ELR (cell line): ENCODE measurements at places on chromosomes 16 and 17.

- no peak for DNase-seq
Observed at GRCh38 chr17:29640981-29641642, 18.4 kb upstream of the CORO6 start.

DNA sequence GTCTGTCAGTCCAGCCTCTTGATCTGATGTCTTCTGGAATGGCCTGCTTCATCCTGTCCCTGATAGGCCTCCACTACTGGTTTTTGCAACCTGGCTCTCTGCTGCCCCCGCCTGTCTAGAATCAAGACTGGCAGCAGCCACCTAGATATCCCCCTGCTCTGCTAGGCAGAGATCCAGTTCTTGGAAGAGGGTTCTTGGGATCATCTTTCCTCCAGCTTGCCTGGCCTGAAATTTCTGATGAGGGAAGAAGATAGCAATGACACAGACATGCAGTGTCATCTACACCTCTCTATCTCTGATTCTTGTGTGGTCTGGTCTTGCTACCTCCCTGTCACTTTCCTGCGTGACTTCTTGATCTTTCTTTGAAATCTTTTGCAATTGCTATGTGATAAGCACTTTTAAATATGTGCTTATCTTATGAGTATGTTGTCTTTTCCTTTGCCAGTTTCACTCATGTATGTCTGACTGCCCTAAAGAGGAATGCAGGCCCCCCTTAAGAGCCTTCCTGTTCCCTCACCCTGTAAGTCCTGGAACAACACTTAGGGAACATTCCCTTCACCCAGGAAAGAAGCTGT is 20.3 kb upstream of the NFATC3 start:
- DNase-seq, result peak; percentile 74

GRCh38 chr16:74053826-74054225 is 242.8 kb upstream of the PSMD7 start:
- DNase-seq, result no peak

- DNase-seq, result no peak
Observed at GRCh38 chr16:10926094-10926493, 16.2 kb downstream of the DEXI start.

- DNase-seq, result no peak
Observed at GRCh38 chr16:80347002-80347401, 193.8 kb upstream of the DYNLRB2 start.

- no peak for DNase-seq
Observed at GRCh38 chr17:76593959-76594358, 8.3 kb upstream of the ST6GALNAC2 start.

GRCh38 chr17:14311981-14312380 is 11.1 kb downstream of the HS3ST3B1 start:
- no peak for DNase-seq

GRCh38 chr16:68246666-68247065 is 1.5 kb downstream of the PLA2G15 start:
- no peak for DNase-seq

DNA sequence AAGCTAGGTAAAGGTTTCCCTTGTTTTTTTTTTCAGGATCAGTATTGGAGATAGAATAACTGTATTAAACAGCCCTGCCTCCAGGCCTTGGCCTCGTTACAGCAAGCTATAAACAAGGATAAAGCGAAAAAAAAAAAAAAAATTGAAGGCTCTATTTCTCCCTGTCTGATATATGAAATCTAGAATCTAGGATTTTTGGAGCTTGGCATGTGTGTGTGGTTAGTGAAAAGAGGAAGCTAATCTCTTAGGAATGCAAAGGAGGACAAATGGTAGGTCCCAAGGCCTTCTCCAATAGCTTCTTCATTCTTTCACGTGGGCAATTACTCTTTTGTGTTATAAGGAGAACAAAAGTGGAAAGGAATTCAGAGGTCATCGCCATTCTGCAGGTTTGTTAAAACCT is 470.3 kb downstream of the TMEM114 start:
- no peak for DNase-seq

GRCh38 chr16:78535098-78535497 is 435.6 kb downstream of the WWOX start:
- DNase-seq, result no peak

DNA sequence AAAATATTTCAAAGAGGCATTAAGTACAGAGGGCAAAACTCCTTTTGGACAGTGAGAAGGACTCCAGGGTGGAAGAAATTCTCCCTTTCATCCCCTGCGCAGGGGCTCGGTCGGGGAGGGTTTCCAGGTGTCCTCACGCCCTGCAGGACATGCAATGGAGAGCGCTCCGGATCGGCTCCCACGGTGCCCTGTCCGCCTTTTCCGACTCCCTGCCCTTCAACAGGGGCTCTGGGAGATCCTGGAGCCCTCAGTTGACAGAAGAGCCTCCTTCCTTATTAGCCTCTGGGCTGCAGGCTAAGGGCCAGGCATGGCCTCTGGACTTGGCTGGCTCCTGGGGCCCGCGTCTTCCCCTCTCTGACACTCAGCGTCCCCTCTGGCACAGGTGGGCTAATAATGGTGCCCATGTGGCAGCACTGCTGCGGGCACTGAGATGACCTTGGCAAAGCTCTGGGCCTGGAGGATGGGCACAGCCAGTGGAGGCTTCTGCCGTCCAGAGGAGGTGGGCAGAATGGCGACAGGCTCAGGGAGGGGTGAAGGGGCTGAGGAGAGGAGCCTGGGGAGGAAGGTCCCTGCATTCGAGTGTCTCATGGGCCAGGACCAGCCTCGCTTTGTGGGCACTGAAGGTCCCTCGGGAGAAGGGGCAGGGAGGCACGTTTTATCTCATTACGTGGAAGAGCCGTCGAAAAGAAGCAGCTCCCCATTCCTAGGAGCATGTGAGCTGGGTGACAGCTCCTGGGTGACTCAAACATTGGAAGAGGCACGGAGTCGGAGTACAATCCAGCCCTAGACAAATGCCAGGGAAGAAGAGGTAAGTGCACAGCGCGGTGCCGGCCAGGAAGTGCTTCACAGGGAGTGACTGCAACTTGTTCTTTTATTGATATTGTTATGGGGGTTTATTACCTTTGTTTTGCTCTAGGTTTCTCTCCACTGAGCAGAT is 161.7 kb downstream of the IRF8 start:
- DNase-seq, result no peak

GRCh38 chr16:73086108-73086507 is 38.2 kb upstream of the ZFHX3 start:
- DNase-seq, result no peak

GRCh38 chr17:72476575-72476986 is 355.8 kb downstream of the SOX9 start:
- DNase-seq, result no peak

DNA sequence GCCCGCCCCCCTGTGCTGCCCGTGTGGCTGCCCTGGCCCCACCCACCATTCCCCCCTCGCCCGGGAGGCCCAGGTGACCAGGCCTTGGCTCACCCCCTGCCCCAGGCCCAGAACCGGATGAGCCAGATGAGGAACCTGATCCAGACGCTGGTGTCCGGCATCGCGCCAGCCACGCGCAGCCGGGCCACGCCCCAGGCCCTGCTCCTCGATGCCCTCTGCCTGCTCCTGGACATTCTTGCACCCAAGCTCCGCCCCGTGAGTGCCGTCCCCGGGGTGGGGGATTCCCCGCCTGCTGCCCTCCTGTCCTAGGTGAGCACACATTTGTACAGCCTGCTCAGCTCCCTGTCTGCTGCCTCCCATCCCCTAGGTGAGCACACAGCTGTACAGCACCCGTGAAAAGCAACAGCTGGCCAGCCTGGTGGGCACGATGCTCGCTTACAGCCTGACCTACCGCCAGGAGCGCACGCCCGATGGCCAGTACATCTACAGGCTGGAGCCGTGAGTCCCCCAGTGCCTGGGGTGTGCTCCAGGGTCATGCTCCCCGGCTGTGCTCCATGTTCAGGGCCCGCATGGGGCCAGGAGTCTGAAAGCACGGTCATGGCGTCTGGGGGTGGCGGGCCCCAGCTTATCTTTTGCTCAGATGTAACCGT is 4.8 kb downstream of the GNG13 start:
- no peak for DNase-seq

GRCh38 chr17:2947588-2947950 is 115.8 kb downstream of the OR1D5 start:
- no peak for DNase-seq

GRCh38 chr17:8420041-8420934 is 15.4 kb upstream of the NDEL1 start:
- peak; percentile 25 for DNase-seq

DNA sequence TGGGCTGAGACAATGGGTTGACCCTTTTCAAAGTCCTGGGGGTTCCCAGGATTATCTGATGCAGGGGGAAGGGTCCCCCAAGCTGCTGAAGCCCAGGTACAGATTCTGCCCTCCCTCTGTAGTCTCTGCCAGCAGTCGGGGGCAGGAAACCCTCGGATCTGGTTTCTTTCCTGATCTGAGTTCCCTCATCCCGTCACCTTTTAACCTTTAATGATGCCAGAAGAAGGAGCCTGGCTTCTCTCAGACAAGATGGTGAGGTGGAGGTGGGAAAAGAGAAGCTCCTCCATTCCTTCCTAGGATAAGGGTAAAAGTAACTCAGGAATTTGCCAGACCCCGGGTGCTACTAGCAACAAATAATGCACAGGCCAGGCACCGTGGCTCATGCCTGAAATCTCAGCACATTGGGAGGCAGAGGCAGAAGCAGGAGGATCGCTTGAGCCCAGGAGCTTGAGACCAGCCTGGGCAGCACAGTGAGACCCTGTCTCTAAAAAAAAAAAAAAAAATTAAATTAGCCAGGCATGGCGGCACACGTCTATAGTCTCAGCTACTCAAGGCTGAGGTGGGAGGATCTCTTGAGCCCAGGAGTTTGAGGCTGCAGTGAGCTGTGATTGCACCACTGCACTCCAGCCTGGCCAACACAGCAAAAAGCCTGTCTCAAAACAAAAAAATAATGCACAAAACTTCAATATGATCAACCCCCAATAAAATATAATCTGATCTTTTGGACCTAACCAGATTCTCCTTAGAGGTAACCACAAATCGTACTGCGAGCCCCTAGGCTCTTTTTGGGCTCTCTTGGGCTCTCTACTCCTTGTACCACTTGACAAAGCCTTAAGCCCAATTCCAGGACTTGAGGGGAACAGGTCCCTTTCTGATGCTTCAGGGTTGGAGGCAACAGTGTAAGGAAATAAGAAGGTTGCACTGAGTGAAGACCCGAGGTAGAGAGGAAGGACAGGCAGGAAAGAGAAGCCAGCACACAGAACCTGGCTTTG is 5.7 kb downstream of the CDC42EP4 start:
- DNase-seq, result peak; percentile 29

- DNase-seq, result no peak
Observed at GRCh38 chr16:72480911-72481310, 309.0 kb upstream of the PMFBP1 start.

DNA sequence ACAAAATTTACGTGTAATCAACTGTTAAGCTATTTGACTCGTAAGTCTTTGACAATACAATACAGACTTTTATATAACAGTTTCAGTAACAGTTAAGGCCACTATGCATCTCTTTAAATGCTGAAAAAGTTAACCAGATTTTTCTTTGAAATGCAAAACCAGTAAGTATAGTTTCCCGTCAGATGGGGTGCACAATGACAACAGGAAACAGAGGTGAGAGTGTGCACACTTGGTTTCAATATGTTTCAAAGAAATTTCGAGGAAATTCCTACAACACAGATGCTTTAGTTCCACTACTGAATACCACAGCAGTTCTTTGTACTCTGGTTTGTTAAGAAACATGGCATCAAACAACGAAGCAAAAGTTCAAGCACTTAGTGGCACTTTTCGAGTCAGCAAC is 48.4 kb downstream of the RNF157 start:
- no peak for DNase-seq

GRCh38 chr16:23368469-23368868 is 66.4 kb downstream of the SCNN1B start:
- DNase-seq, result peak; percentile 62

- DNase-seq, result peak; percentile 62
Observed at GRCh38 chr17:30236766-30237165, 1.3 kb upstream of the SLC6A4 start.

GRCh38 chr17:77178563-77178962 is 37.8 kb downstream of the SEC14L1 start:
- no peak for DNase-seq

DNA sequence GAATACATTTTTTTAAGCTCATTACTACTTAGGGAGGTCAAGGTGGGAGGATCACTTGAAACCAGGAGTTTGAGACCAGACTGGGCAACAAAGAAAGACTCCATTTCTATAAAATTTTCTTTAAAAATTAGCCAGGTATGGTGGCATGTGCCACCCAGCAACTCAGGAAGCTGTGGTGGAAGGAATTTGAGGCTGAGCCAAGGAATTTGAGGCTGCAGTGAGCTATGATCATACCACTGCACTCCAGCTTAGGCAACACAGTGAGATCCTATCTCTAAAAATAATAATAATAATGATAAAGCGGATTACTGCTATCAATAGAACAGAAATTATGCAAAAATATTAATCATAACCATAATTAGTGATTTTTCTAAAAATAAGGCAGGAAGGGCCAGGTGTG is 170.3 kb downstream of the COPRS start:
- DNase-seq, result peak; percentile 34

DNA sequence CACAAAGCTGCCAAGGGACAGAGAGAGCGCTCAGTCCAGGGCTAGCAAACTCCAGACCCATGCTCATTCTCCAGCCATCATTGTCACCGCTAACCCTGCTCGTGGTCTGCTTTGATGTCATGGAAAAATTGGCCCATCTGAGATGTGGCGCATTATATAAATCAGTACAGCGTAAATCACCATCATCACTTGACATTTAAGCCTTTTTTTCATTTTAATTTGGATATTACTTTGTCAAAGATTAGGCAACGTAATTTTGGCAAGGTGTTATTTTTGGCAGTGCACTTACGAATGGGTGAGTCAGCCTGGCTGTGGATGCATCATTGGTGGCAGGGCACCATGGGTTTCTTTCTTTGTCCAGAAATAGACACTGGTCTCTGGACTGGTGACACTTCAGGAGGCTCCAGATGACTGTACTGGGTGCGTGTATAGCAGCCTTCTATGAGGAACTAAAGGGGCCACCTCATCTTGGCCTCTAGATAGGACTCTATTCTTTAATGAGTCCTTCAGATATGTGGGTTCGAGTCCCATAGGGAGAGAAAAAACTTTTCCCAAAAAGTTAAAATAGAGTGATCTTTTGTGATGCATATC is 166.3 kb downstream of the MSI2 start:
- DNase-seq, result peak; percentile 69

DNA sequence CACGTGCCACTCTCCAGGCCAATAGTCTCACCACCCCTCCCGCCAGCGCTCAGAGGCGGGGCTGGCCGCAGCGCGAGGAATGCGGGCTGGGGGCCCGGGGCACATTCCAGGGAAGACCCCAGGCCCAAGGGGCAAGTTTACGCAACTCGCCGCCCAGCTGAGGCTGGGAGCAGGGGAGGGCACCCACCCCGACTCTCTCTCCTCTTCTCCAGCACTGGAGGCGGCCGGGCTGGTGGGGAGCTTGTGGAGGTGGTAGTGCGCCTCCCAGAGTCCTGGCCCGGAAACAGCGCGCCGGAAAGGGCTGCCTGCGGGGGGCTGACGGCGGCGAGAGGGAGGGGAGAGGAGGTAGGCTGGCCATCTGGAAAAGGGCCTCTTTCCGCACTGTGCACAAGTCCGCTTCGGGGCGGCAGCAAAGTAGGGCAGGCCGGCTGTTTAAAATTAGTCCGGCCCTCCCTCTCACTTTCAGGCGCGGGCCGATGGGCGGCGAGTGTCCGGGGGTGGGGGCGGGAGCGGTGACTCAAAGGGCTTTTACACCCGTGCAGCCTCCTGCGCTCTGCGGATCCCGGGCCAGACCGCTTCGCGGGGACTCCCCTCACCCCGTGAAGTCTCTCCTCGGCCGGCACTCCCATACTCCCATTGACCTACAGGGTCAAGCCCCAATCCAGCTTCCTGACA is 1.1 kb downstream of the FHOD1 start:
- DNase-seq, result peak; percentile 85

GRCh38 chr17:27756467-27757371 is 43.6 kb downstream of the NOS2 start:
- DNase-seq, result peak; percentile 57
